ENCODE measurements at places on chromosomes 13 and 19. TPM values are rescaled to one million over a fixed set of nuclear protein-coding genes. Genes with fewer than 3 reads are reported as not detected.

DNA sequence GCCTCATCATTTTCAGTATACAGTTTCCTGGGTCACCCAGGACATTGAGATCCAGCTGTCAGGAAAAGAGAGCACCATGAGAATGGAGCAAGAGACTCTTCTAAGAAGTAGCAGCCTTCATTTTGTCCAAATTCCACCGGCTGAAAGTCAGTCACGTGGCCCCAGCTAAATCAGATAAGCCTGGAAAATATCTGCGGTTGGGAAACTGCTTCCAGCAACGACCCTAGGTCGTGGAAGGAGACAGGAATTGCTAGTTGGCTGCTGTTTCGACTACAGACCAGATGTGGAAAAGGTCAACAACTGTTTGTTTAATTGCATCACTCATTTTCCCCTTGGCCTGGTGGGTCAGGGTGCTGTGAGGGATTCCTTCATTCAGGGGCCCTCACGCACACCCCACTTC lies 107.0 kb downstream of the ZNF536 start:
- DNase-seq = no peak

- no peak for DNase-seq
Measured at GRCh38 chr19:24054044-24054935, 32.7 kb upstream of the ZNF254 start.

GRCh38 chr19:52020506-52020905 lies 7.7 kb downstream of the ZNF614 start:
- peak; percentile 71 for DNase-seq

- DNase-seq = no peak
Measured at GRCh38 chr13:113192279-113192678, 16.2 kb downstream of the PCID2 start.

DNA sequence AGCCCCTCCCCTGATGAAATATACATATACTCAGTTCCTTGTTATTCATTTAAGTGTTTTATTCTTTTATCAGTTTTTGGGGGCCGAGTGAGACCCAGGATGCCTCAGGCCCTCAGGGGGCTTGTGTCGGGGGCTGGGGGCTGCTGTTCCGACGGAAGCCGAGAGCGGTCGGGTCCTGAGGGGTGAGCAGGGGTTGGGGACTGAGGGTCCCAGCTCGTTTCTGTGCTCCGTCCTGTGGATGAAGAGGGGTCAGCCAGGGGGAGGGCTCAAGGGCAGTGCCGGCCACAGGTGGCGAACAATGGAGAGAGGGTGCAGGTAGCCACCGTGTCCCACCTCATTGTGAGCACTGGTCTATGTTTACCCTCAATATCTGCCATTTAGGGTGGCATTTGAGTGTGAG lies 1.9 kb downstream of the PCP2 start:
- DNase-seq = no peak

GRCh38 chr13:34179481-34179880 lies 361.5 kb downstream of the RFC3 start:
- DNase-seq = no peak

GRCh38 chr13:84192125-84192524 lies 309.9 kb upstream of the SLITRK1 start:
- DNase-seq = no peak

DNA sequence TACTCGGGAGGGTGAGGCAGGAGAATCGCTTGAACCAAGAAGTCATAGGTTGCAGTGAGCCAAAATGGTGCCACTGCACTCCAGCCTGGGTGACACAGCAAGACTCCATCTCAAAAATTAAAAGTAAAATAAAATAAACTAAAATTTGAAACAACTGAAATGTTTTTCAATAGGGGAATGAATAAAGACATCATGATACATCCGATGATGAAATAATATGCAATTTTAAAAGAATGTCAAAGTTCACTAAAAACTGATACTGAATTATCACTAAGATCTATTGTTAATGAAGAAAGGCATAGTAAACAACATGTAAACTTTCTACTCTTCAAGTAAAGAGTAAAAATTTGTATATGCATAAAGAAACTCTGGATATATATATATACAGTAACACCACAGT lies 8.5 kb downstream of the CARD8 start:
- no peak for DNase-seq

The ASPDH gene
- not detected for total RNA-seq

The SIGLECL1 gene
- total RNA-seq = not detected

Data from osteoblast (primary cell).